ENCODE measurements at places on chromosomes 4 and X.

GRCh38 chr4:153531976-153532626 is 65.9 kb downstream of the TMEM131L start:
- DNase-seq: no peak

DNA sequence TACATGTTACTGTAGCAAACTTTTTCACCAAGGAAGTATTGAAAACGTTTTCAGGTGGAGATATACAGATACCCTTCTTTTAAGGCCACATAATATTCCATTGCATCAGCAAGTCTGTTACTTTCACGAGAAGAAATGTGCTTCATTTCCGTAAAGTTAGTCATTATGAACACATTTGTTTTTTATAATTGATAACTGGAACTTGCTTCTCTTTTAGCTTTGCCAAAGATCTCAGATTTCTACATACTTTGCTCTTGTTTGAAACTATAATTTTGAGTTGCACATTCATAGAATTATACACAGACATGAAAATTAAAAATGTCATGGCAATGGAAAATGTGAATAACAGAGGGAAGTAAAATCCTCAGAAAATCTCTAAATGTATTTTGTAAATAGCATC is 128.7 kb upstream of the GIMD1 start:
- DNase-seq: no peak

DNA sequence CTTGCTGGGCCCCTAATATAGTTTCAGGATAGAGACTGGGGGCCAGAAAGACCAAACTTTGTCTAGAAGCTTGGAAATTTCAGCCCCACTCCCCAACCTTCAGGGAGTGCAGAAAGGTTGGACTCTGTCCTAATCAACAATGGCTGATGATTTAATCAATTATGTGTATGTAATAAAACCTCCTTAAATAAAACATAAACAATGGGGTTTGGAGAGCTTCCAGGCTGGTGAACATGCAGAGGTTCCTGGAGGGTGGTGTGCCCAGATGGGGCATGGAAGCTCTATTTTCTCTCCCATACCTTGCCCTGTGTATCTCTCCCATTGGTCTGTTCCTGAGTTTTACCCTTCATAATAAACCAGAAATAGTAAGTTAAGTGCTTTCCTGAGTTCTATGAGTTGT is 174.2 kb downstream of the GC start:
- no peak for DNase-seq

DNA sequence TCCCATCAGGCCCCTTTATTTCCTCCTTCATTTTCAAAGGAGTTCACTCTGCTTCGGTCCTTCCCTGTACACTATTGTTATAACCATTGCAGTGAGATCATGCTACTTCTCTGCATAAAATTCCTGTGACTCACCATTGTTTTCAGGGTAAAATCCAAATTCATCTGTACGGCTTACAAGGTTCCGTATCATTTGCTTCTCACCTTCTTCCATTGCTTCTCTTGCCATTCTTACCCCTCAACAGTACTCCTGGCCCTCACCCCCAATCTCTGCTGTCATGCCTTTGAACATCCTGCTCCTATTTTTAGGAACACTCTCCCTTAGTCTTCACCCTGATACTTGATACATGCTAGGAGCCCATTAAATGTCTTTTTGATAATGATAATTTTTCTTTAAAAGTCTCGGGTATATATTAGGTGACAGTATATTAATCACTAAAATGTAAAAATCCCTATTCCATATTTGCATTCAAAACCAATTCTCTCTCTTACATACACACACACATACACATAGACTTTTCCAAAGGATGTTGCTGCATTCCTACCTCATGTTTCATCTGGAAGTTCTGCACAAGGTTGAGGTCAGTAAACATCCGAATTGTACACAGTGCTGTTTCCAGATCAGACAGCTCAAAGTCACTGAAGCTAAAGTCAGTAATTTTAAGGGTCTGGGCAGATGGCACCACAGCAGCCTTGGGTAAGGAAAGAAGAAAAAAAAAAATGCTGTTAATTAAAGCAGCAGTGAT is 103.4 kb downstream of the PDE5A start:
- DNase-seq: no peak

- no peak for DNase-seq
Measured at GRCh38 chr4:7806338-7807090, 133.1 kb downstream of the AFAP1 start.

DNA sequence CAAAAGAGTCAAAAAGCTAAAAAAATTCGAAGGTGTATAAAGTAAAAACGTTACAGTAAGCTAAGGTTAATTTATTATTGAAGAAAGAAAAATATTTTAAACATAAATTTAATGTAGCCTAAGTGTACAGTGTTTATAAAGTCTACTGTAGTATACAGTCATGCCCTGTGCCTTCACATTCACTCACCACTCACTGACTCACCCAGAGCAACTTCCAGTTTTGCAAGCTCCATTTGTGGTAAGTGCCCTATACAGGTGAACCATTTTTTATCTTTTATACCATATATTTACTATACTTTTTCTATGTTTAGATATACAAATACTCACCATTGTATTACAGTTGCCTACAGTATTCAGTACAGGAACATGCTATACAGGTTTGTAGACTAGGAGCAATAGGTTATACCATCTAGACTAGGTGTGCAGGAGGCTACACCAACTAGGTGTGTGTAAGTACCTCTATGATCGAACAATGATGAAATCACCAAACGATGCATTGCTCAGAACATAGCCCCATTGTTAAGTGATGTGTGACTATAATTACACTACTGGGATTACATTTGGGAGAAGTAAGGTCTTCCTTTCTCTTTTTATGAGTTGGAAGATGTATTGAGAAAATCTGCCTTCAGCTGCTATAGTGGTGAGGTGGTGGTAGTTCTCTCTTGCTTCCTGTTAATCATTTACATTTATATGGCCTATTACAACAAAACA is 27.2 kb downstream of the TMSB4X start:
- DNase-seq: no peak

GRCh38 chrX:5718651-5719050 is 510.0 kb downstream of the NLGN4X start:
- no peak for DNase-seq

- no peak for DNase-seq
Measured at GRCh38 chrX:50565718-50566117, 95.1 kb upstream of the DGKK start.

GRCh38 chrX:45771114-45771513 is 570.4 kb upstream of the DIPK2B start:
- no peak for DNase-seq

DNA sequence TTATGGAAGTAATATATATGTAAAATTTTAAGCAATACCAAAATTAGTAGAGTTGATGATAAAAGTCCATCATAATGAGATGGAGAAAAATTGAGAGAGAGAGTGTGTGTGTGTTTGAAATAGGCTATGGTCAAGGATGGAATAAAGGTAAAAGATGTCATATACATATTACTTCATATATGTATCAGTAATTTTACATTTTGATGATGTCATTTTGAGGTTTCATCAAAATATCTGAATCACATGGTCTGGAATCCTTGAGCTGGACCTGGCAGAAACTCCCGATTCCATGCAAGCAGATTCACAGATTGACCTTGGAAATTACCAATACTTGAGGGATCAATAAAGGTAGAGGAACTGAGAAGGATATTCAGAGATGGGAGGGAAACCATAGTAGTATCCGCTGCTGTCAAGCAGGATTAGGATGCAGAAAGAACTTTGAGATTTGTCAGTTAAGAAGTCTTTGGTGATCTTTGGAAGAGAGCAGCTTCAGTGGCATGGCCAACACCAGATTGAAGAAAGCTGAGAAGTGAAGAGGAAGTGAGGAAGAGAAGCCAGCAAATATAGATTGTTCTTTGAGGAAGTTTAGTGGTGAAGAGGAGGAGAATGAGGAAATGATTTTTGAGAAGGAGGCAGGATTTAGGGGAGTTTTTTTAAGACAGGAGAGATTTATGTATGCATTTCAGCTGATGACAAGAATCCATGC is 21.5 kb downstream of the DNAAF6 start:
- no peak for DNase-seq

DNA sequence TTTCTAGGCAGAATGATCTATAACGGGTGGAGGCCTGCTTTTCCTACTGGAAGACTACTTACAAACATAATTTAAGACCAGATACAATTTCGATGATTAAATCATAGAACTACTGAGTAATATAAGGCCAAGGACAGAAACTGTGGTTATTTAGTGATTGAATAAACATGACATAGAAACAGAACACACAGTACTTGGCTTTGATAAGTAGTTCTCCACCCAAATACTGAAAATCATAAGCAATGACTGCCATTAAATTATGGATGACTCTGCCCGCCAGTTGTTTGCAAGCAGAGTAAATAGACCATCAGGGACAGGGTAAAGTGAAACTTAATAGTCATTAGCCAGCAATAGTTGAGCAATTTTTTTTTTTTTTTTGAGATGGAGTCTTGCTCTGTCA is 17.2 kb upstream of the SMIM14 start:
- no peak for DNase-seq

DNA sequence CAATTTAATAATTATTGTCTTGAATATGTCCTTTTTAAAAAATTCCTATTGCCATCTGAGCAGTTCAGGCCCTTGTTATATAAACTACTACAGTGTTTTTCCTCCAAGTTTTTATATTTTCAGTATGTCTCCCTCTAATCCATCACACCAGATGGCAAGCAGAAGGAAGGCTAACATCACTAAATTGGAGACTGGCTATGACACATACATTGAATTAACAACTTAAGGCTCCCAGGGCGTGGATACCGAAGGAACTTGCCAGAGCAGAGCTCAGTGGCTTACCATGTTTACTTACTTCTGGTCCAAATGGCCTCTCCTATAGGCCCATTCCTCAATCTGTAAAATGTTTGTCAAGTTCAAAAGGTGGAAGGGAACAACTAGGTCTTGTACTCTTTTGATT is 13.0 kb downstream of the MAGEB1 start:
- no peak for DNase-seq

GRCh38 chrX:18702362-18703195 is 4.9 kb upstream of the PPEF1 start:
- DNase-seq: no peak

DNA sequence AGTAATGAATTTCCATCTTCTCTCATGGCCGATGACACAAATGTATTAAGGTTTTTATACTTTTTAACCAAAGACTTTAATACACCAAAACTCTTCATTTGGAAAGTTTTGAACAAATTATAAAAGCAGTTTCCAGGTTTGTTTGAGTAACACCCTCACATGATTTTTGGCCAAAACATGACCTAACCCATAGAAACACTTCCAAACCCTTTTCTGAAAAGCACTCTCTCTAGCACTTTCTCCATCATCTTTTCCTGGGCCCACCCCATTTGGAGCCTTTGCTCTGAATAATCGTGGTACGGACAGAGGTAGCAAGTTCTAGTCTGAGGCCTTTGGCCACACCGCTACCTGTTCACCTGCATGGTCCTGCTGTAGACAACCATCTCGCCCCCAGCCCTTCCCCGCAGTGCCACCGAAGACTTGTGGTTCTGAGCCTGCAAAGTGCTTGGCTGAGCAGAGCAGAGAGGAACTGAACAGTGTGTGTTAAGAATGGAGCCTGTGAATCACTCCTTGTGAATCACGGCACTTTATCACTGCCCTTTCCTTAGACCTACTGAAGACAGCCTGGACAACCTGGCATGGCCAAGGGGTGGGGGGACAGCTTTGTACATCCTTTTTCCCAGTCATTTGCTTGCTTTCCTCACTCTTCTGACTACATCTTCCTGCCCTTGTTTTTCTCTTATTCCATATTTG is 181.8 kb downstream of the PTTG2 start:
- no peak for DNase-seq

DNA sequence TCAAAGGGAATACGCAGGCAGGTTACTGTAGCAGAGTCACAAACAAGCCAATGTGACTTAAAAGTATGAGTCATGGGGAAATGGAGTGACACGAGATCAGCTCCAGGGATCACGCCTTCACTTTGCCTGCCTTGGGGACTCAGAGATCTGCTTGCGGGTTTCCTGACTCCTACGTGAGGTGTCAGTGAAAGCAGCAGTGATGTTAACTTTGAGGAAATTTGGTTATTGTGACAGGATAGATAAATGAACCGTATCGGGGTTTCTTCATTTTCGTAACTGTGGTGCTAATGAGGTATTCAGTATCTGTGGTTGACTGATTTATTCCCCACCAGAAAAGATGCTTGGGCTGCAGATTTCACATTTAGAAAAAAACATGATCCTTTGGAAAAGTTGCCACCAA is 383.3 kb upstream of the ZFP42 start:
- DNase-seq: no peak

- no peak for DNase-seq
Measured at GRCh38 chr4:91427171-91427570, 876.6 kb upstream of the GRID2 start.

DNA sequence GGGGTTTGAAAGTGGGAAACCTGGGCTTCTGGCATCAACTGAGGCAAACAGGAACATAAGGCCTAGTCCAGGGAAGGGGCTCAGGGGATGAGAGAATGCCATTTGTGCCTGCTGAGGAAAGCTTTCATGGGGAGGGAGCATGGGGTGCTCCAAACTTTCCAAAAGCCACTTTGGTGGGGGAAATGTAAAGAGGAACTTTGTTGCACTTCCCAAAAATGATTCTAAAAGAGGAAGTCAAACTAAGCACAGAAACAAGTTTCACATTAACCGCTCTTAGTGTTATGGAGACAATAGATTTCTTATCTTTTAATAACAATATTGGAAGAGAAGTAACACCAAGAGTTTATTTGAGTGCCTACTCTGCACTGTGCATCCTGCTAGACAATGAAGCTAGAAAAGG is 32.3 kb downstream of the GAB3 start:
- no peak for DNase-seq

GRCh38 chrX:15468036-15468435 is 25.1 kb downstream of the PIR start:
- peak; percentile 21 for DNase-seq

GRCh38 chr4:55251342-55251741 is 94.7 kb upstream of the SRD5A3 start:
- DNase-seq: no peak

- DNase-seq: no peak
Measured at GRCh38 chrX:151997539-151997938, 23.1 kb upstream of the GABRE start.

DNA sequence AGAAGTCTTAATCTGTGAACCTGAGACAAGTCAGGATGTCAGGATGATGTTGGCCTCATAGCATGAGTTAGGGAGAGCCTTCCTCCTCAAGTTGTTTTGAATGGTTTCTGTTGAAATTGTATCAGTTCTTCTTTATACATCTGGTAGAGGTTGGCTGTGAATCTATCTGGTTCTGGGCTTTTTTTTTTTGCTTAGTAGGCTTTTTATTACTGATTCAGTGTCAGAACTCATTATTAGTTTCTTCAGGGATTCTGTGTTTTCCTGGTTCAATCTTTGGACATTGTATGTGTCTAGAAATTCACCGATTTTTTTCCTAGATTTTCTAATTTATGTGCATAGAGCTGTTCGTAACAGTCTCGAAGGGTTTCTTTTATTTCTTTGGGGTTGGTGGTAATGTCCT is 14.9 kb downstream of the GLUD2 start:
- DNase-seq: no peak

- DNase-seq: no peak
Measured at GRCh38 chrX:133549295-133549933, 134.1 kb upstream of the GPC4 start.

GRCh38 chr4:90946945-90947344 is 819.8 kb downstream of the CCSER1 start:
- no peak for DNase-seq

All from NCI-H1092 treated with DMSO at 0.1 percent for 48 hours (cell line).